ENCODE measurements at places on chromosomes 5 and 9.
A peak's percentile ranks its signal among the peaks of the same experiment; 100 is the strongest.

DNA sequence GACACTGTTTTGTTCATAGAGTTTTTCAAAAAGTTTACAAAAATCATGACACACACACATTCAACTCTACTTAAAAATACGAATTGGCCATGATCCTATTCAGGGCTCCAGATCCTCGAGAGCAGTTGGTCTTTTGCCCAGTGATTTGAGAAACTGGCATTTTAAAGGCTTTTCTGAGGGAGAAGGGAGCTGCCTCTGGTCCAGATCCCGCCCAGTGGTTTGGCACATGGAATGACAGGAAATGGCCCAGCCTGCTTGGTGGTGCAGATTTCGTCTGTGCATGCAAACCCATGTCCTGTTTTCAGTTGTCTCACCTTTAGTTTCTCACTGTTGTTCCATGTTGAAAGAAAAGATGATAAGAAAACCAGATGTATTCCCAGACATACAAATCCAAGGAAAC is 3.6 kb downstream of the CAMK4 start:
- no peak for ATAC-seq

DNA sequence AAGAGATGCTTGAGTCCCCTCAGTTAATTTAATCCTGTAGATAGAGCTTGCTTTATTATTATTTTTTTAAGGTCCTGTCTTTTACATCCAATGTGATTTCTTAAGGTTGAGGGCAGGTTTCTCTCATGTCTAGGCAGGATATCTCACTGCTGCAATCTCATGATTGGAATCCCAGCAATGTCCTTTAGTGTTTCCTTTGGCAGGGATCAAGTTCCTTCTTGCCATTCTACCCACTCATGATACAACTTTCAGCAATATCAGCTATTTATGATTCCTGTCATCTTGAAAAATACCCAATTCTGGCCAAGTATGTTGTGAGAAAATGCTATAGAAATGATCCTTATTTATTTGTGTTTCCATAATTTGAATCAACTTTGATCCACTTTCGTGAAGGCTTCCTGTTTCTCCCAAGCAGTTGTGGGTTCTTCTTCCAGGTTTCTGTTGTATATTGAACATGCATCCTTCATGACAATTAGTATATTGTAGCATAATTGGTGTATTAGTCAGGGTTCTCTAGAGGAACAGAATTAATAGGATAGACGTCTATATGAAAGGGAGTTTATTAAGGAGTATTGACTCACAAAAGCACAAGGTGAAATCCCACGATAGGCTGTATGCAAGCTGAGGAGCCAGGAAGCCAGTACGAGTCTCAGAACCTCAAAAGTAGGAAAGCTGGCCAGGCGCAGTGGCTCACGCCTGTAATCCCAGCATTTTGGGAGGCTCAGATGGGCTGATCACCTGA is 18.4 kb upstream of the VPS13A start:
- no peak for ATAC-seq

DNA sequence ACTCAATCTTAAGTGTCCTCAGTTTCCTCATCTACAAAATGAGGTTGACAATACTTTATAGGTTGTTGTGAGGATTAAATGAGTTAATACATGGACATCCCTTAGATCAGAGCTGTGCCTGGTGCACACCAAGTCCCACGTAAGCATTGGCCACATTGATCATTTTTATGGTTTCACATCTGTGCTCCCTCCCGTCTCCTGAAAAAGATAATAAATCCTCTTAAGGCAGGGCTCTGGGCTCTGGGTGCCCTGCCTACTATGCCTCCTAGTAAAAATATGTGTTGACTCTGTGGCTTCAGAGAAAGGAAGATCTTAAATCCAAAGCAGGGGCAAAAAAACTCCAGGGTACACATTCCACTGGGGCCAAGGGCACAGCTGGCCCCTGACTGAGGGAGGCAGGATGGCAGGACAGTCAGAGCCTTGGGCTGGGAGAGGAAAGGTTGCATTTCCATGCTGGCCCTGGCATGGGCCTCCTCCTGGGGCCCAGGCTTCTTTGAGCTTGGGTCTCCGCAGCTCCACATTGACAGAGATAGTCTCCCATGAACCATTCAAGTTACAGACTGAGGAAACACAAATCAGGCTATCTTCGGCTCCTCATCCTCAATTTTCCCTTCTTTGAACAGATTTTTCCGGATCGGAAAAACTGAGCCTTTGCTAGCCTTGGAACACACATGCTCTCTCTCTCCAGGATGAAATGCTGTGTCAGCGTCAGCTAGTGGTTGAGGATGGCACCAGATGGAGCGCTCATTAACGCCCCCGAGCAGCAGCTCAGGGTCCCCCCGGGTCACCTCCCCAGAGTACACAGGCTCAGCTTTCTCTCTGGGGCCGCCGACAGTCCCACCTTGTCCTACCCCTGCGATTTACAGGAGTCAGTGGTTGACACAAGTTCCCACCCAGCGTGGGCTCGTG is 22.4 kb upstream of the KIF12 start:
- no peak for ATAC-seq

DNA sequence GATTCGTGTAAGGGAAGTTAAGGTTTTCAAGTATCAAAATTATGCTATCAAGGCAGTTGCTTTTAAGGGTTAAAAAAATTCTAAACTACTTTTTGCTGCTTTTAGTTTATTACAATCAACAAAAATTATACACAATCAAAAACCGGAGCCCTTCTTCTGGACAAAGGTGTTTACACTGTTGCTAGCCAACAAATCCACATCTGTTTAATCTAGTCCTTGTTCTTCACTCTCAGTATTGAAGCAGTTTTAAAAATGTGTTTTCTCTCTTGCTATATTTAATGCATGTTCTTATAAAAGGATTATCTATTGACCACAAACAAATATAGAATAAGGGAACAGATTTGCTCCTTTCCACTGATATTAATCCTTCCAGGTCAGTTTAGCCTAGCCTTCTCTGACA is 2.5 kb downstream of the FEM1C start:
- ATAC-seq = no peak

GRCh38 chr5:65043843-65044359 is 275.2 kb downstream of the CWC27 start:
- ATAC-seq = no peak

DNA sequence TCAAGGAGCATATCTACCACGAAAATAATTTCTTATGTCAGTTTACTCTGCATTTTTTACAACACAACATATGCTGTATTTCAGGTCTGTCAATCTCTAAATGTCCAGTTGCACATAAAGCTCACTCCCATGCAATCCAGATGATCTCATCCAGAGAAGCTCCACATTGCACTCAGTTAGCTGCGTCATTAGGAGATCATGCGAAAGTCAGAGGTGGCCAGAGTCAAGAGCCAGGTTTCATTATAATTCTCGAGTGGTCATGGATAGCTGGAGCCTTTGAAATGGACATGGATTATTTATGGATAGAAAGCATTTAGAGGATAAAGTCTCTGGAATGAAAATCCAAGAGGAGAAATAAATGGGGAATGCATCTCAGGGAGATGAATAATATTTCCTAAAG is 232.3 kb downstream of the GAS1 start:
- ATAC-seq = no peak

DNA sequence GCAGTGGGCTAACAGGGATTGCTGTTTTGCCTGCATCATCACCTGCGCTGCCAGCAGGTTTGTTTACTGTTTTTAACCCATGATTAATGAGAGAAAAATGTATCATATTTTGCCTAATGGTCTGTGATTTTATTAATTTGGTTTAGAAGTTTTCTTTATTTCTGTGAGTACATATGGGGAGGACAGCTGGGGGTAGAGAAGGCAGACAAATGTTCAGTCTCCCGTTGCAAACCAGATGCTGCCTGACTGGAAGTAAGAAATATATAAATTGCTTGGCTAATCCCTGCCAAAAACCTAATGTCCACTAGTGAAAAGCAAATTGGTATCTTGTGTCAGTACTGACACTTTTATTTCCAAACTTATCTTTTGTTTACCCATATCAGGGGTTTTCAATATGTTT is 1766.1 kb upstream of the C9orf72 start:
- no peak for ATAC-seq

GRCh38 chr5:171425596-171426244 is 6.3 kb downstream of the FGF18 start:
- no peak for ATAC-seq

DNA sequence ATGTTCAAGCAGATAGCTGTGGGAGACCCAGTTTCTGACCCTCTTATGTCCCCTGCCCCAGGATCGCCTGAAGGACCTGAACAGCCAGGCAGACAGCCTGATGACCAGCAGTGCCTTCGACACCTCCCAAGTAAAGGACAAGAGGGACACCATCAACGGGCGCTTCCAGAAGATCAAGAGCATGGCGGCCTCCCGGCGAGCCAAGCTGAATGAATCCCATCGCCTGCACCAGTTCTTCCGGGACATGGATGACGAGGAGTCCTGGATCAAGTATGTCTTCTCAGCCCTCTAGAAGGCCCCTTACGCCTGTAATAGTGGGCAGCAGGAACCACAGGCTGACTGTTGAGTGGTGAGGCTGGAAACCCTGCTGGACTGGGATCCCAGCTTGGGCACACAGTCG is 41.1 kb downstream of the DYNC2I2 start:
- no peak for ATAC-seq

DNA sequence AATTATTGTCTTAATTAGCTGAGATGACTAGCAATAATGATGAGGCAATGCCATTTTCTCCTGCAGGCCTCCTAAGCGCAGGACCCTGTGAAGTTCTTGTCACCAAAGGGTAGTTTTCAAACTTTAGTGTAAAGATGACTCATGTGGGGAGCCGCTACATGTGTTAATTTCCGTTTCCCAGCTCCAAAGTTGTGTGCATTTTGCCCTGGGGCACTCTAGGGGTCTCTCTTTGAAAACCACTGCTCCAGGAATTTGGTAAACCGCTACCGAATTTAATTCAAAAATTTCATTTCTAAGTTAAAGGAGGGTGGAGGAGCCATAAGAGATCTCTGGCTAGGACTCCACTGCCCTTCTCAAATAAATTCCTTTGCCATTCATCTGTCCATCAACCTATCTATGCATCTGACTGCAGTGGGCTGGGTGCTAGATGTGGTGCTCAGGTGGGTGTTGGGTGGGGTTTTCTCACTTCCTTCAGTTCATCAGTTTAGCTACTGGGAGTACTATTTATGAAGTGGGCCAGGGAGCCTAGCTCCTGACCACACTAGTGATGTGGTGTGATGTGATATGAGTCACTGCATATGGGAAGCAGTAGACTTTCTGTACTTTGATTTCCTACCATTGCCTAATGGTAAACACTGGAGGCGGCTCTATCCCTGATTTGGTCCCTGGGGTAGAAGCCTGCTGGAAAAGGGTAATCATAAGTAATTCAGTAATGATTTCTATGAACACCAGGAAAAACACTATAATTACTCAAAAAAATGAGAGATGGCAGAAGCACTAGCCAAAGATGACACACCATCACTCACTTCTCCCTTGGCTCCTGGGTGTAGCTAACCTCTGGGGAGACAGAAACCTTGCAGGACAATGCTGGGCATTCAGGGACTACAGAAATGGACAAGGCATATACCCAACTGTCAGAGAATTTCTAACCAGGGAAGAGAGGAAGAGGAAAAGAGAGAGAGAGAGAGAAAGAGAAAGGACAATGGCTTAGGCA is 4.0 kb upstream of the ZSWIM6 start:
- ATAC-seq = peak; percentile 43

DNA sequence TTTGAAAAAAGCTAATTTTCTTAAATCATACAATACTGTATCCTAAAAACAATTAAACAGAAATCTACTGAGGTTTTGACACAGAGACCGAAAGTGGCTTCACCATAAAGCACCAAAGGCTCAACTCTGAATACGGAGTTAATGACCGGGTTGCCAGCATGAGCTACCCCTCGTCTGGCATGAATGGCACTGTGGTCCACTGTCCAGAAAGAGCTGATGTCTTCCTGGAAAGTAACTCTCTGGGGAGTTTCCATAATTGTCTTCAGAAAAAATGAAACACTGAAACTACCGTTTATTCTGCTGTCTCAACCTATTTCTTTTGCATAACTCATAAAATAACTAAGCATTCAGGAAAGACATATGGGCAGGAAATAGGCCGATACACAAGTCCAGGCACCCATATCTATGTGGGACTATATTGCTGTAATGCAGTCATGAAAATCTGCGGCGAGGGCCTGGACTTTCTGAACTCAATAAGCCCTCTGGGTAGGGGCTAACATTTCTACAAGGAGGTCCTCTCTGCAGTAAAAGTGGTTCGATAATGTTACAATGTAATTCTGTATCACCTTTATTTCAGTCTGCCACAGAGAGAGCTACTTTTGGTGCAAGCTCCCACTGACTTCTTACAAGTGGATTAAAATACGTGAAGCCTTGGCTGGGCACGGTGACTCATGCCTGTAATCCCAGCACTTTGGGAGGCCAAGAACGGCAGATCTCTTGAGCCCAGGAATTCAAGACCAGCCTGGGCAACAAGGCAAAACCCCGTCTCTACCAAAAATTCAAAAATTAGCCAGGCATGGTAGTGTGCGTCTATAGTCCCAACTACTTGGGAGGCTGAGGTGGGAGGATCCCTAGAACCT is 52.4 kb downstream of the ANKH start:
- peak; percentile 69 for ATAC-seq

GRCh38 chr5:158639881-158640592 is 459.7 kb downstream of the EBF1 start:
- no peak for ATAC-seq

DNA sequence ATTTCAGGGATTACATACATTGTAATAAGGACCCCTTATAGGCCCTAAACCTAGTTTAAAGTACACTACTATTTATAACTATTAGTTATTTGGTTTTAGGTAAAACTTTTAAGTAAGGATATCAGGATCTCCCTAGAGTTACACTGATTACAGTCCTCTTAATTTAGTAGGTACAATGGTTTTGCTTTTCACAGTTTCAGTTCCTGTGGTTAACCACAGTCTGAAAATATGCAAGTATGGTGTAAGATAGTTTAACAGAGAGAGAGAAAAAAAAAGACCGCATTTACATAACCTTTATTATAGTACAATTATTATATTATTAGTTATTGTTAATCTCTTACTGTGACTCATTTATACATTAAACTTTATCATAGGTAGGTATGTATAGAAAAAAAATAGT is 725.3 kb upstream of the PTPRD start:
- no peak for ATAC-seq

GRCh38 chr9:125549039-125549438 is 158.0 kb downstream of the MAPKAP1 start:
- no peak for ATAC-seq

DNA sequence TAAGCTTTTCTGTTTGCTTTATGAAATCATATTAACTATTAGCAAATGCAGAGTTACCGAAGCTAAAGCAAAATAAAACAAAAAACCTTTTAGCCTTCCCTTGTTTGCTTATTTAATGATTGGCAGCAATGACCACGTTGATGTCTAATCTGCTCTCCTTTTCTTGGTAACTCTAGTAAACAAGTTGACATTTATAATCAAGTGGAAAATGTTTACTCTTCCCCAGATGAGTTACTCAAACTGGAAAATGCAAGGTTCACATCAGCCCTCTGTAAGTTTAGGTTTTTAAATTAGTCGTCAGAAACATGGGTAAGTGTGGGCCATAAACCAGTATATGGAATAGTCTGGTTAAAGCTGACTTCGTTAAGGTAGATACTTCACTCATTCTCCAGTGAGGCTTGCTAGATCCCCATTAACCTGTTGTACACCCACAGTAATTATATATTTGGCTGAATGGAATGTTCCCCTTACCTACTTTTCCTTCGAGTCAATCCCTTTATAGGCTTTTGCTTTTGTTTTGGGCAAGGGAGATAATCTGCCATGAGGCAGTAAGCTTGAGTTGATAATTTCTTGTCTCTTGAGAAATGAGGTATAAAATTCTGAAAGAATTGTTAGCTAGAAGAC is 100.9 kb downstream of the GDNF start:
- no peak for ATAC-seq

- ATAC-seq = no peak
Measured at GRCh38 chr5:5294429-5294828, 128.0 kb upstream of the ICE1 start.
